ENCODE measurements at places on chromosomes 7 and 10. TPM values are rescaled to one million over a fixed set of nuclear protein-coding genes. Genes with fewer than 3 reads are reported as not detected.
A peak's percentile ranks its signal among the peaks of the same experiment; 100 is the strongest.

Gene NPSR1
- total RNA-seq = 0.05 TPM

DNA sequence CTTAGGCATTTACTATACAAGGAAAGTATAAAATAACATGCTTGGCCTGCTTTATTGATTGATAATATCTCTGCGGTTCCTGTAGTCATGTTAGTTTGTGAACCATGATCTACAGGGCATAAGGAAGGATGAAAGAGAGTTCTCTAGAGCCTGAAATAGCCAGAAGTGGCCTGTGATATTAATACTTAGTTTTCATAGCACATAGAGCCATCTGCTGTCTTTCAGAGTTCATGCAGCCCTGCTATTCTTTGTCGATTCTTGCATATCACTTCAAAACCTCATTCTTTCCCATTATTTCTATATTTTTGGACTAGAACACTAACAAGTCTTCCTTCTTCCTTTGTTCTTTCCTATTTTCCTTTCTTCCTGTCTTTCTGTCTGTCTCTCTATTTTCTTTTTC, 26.4 kb upstream of the PRKG1 start:
- no peaks in the 10 kb centered on the region for H3K36me3 ChIP-seq
- no peak for DNase-seq
- H3K27ac ChIP-seq = no peak overlapping the region
- no peak overlapping the region for H3K4me3 ChIP-seq
- H3K27me3 ChIP-seq = no peaks in the 10 kb centered on the region

GRCh38 chr7:131040467-131040932, 287.2 kb upstream of the MKLN1 start:
- no peaks in the 10 kb centered on the region for H3K27me3 ChIP-seq
- DNase-seq = peak; percentile 44
- no peaks in the 10 kb centered on the region for H3K36me3 ChIP-seq
- no peak overlapping the region for H3K27ac ChIP-seq
- H3K4me3 ChIP-seq = no peak overlapping the region

GRCh38 chr10:96991313-96991841, 159.3 kb downstream of the LCOR start:
- no peak overlapping the region for H3K27ac ChIP-seq
- H3K36me3 ChIP-seq = no peaks in the 10 kb centered on the region
- no peak overlapping the region for H3K4me3 ChIP-seq
- DNase-seq = no peak

DNA sequence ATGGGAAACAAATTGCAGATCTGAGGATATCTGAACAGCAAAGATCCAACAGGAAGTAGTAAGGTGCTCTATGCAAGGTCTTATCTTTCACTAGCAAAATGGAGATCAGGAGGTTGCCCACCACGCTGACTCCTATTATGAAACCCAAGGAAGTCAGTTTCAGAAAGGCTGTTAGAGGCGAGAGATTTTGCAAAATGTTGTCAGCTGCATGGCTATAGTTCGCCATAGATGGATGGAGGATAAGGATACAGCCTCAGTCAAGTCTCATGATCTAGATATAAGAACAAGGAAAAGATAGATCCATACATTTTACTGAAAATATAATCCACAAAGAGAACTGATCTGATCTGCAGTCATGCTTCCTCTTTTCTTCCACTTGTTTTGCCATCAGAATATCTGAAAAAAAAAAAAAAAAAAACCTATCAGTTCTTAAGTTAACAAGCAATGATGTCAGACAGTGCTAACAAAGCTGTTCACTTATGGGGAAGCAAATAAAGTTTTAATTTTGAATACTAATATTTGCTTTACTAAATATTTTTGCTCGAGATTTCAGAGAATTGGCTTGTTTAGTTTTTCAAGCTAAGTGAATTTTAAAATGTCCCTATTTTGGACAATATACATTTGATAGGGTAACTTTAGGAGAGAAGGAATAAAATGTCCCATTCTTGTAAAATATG, 2.0 kb downstream of the GPR85 start:
- H3K27me3 ChIP-seq = no peaks in the 10 kb centered on the region
- no peak for DNase-seq
- H3K27ac ChIP-seq = no peak overlapping the region
- H3K36me3 ChIP-seq = no peaks in the 10 kb centered on the region

GRCh38 chr7:40760987-40761386, 626.2 kb downstream of the SUGCT start:
- no peaks in the 10 kb centered on the region for H3K4me1 ChIP-seq
- no peaks in the 10 kb centered on the region for H3K36me3 ChIP-seq
- no peaks in the 10 kb centered on the region for H3K27me3 ChIP-seq
- DNase-seq = no peak

- no peak overlapping the region for H3K4me3 ChIP-seq
- H3K27ac ChIP-seq = no peak overlapping the region
- H3K36me3 ChIP-seq = no peaks in the 10 kb centered on the region
- peaks cover 14% of the 10 kb centered on the region for H3K4me1 ChIP-seq
- H3K27me3 ChIP-seq = no peaks in the 10 kb centered on the region
- DNase-seq = no peak
Measured at GRCh38 chr10:49079072-49079471, 36.2 kb downstream of the VSTM4 start.

Gene LEP
- 0.05 TPM for total RNA-seq

Data from thymus (tissue), 14 donors.